ENCODE measurements at places on chromosomes 5 and 9.

GRCh38 chr5:43802119-43802518, 199.1 kb downstream of the NNT start:
- no peak for DNase-seq

- no peak for DNase-seq
Measured at GRCh38 chr9:8514760-8515159, 715.2 kb upstream of the DMAC1 start.

DNA sequence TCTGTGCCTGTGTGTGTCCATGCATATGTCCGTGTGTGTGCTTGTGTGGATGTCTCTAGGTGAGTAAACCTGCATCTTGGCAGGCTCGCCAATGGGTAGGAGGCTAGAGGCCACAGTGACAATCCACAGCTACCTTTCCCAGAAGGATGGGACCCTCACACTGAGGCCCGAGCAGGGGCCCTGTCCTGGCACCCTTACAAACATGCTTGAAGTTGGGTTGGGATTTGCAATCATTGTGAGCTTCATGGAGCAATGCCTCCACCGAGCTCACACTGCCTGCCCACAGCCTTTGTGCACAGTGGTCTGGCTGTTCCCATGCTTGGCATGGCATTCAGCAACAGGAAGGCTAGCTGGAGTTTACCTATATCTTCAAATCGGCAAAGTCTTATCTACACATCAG, 311.1 kb upstream of the IRX1 start:
- no peak for DNase-seq

DNA sequence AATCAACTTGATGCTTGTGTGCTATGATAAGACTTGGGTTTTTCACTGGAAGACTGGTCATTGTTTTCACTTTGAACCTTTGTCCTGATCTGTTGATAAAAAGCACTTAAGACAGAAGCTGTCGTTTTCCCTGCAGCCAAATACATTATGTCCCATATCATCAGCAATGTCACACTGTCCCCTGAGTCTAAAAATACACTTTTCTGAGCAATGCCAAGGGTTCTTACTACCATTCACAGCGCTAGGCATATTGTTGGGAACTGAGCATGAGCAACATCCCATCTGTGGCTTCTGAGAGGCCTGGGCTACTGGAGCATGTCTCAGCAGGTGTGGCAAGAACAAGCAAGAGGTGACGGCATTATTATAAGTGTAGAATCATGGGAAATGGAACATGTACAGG, 81.8 kb downstream of the SEMA6A start:
- no peak for DNase-seq

DNA sequence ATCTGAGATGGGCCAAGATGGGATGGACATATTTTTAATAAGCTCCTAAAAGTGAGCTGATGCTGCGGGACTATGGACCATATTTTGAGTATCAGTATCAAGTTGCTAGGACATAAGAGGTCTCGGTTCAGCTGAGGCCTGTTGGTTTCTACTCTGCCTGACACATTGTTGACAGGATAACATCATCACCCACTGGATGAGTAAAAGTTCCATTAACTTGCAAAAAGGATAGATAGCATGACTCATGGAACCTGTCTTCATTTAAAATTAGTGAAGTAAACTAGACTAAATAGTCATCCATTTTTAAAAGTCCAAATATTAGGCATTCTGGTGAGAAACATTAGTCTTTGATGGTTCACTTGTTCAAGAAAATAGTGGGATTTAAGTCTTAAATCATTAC, 33.3 kb downstream of the PARP8 start:
- no peak for DNase-seq

GRCh38 chr9:115882911-115883310, 270.7 kb upstream of the PAPPA start:
- no peak for DNase-seq

DNA sequence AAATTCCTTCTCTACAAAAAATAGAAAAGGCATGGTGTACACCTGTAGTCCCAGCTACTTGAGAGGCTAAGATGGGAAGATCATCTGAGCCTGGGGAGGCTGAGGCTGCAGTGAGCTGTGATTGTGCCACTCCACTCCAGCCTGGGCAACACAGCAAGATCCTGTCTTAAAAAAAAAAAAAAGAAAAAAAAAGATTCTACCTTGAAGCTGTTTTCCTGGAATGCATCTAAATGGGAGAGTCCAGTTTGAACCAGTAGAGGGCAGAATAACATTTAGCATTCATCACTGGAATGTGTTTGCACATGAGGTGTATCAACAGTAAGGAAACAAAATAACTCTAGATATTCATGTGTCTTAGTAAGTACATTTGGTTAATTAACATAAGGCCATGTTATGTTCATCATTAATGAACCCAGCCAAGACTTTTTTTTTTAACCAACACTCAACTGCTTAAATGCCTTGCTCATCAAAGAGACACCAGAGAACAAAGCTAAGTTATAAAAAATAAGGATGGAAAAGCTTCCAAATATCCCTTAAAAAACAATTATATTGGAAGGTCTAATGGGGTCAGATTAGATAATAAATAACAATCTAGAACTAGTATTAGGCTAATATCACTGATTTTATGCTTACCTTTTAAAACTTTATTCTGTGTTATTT, 16.1 kb downstream of the IFNE start:
- peak; percentile 26 for DNase-seq

DNA sequence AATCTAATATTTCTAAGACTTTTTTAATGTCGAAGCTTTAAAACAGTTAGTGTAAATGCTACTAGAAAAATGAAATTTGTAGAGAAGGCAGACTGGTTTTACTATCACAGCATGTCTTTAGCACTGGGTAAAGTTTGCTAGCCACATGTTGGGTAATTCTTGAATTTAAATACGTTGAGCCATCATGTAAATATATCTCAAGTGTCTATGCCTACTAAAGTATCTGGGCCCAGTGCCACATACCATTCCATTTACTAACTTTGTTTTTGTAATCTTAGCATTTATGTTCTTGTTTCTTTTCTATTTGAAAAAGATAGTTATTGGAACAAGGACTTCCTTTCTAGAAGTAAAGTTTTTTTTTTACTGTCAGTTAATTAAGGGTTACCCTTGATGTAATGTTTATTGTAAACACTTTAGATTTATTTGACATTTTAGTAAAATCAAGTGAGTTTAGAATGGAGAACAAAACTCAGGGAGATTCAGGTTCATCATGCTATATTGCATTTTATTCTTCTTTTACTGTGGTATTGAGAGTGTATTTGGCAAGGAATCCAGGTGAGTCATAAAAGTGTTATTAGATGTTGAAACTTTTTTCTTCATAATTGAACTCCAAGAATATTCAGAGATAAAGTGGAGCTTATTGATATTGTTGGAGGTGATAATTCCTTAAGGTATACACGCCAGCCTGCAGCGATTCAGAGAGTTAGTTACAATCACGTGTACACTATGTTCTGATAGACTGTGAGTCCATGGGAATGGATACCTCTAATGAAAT, 182.4 kb downstream of the CCDC171 start:
- DNase-seq: no peak

DNA sequence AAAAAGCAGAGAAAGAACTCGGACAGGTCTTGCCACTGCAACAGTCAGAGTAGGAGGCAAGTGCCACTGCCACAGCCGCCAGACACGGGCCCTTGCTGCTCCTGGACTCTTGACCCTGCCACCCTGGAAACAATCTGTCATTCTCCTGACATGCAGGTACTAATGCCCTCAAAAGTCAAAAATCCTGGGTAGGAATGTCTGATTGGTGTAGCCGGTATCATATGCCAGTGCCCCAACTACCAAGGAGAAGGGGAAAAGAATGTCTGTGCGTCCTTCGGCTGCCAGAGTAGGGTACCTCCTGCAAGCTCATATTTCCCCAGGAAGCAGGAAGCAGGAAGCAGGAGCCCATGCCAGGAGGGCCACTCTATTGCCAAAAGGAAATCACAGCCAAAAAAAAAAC, 30.5 kb upstream of the F2RL1 start:
- no peak for DNase-seq

DNA sequence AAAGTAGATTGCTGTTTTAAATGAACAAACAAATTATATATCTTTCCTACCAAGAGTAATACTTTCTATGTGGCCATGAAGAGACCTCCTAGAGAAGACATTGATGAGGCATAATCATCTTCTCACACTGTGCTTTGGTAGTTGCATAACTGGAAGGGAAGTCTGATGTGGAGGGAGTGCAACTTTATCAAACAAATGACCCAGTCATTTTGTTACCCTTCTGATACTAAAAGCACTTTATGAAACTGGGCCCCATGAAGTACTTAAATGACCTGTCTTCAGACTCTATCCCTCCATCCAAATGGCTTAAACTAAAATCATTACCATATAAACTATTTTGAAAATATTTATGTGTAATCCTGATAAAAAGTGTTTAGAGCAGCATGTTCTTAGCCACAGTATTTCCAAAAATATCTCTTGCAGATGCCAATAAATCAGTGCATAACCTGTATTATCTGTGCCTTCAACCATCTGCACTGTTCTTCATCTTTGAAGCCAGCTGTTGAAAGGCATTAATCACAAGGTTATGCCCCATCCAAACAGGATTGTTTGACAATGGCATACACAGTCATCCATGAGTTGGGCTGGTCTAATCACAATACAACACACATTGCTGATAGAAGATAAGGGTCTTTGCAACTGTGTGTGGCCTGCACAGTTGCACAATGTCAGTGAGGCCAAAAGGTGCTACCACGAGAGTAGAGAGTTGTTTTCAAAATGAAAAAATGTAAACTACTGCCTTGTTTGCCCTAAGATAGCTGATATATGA, 31.9 kb upstream of the MIER3 start:
- no peak for DNase-seq

DNA sequence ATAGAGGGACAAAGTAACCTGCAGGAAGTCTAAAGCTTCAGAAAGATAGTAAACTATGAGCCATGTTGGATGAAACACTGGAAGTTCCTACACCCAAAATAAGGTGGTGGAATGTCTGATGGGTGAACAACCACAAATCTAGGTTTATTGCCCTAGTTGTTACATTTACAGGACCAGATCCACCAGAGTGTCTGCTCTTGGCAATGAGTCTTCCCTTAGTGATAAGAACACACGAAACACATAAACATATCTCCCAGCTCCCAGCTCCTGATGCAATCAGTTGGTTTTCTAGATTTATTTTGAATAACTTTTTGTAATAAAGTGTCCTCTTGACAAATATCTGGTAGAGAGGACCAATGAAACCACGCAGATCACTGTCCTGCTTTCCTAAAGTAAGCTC, 329.7 kb upstream of the WWC1 start:
- no peak for DNase-seq

- DNase-seq: no peak
Measured at GRCh38 chr5:157984611-157985010, 125.7 kb upstream of the CLINT1 start.

DNA sequence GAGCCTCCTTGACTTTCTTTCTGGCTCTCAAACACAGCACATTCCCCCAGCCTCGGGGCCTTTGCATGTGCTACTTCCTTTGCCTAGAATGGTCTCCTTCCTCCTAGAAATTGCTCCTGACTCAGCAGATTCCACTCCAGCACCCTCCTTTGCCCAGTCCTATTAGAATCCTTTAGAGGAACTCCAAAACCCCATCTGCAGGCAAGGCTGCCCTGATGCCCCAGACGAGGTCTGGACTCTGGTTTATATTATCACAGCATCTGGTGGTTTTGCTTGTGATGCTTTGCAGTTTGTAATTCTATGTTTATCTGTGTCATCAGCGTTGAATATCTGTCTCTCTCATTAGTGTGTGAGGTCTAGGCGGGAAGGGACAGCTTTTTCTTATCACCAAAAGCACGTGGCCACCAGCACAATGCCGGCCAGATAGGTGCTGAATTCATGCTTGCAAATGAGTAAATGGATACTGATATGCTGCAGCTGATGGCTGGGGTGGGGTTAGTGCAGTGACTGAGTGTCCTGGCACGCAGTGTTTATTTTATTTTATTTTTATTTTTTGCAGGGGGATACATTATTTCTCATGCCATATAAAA, 30.0 kb upstream of the ANKH start:
- no peak for DNase-seq

GRCh38 chr5:149206524-149207141, 65.0 kb upstream of the AFAP1L1 start:
- DNase-seq: no peak

DNA sequence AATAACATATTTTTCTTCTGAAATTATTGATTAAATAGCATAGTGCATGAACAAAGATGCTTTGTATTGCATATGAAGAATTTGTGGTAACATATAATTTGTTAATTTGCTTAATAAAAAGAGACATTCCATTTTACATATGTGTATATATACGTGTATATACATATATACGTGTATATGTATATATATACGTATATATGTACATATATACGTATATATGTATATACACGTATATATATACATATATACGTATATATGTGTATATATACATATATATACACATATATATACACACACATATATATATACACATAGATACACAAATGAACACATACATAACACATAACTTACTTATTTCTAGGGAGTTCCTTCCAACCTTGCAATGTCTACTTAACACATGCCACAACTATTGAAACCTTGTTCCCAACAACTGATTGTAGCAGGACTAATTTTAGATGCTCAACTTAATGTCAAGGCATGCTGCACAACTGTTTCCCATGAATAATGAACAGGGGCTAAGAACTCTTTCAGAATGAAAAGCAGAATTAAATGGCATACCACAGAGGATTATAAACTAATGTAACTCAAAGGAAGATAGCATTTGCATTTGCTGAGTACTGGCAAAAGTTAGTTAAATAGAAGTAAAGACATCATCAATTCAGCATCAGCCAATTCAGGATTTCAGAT, 17.4 kb downstream of the KIF24 start:
- no peak for DNase-seq

- DNase-seq: no peak
Measured at GRCh38 chr5:36279054-36279698, 22.5 kb downstream of the RANBP3L start.

DNA sequence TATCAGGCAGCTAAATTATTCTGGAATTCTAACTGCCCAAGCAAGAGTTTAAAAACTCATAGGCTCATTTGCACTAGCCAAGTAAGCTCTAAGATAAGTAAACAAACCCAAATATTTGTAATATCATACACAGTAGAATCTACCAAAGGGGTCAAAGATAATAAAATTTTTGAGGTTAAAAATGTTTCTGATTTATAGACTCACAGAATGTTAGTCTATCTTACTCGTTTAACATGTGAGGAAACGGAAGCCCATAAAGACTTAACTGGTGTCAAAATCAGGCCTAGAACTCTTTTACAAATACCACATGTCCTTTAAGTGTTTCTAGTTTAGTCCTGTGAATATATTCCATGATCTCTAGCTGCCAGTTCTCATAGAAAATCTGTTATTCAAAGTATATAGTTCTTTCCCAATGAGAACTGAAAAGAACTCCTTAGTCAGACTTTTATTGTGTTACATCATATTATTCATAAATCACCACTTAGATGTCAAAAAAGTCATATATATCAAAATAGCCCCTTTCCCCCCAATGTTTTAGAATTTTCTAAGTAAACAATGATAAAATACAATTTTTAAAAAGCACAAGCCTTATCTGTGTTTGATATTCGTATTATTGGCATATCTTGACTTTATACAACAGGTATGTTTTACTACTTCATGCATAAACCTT, 13.9 kb downstream of the RAB14 start:
- DNase-seq: no peak

- DNase-seq: no peak
Measured at GRCh38 chr9:131555841-131556673, 10.7 kb downstream of the PRRT1B start.
